ENCODE measurements at places on chromosomes 2 and 18.

DNA sequence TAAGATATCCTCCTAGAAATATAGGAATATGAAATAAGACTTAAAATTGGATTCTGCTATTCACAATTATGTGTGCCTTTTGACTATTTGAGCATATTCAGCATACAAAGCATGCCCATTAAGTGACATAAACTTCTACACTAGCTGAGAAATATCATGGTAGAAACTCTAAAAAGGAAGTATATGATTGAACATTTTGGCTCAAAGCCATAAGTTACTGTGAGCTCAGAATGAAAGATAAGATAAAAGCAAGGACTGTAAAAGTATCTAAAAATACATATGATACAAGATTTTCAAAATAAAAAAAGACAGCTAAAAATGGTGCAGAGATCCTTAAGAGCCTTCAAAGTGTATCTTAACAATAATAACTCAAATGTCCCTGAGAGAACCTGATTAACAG lies 340.5 kb upstream of the SLC39A10 start:
- no peak for DNase-seq

DNA sequence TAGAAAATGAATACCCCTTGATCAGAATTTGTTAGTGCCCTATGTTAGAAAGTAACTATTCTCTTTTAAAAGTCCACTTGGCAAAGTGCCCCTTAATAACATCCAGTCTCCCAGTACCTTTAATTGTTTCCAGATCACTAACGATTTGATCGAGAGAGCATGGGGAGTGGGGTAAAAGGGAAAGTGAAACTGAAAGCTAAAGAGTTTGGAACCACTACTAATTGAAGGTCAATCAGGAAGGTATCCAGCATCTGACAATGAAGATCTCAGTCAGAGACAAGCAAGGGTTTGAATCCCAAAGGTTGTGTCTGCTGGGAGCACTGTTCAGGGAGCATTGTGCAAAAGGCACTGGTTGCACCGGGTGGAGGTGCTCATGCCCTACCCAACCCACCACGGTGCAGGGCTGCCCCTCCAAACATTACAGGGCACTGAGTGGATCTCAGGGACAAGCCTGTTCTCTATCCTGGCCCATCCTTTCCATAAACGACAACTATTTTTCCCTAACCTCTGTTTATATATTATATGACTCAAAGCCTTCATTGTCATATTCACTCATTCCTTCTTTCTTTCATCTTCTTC lies 14.6 kb upstream of the RIT2 start:
- DNase-seq = no peak

GRCh38 chr2:190678444-190679162 lies 29.7 kb downstream of the NAB1 start:
- no peak for DNase-seq

- DNase-seq = no peak
These were observed 124.5 kb downstream of the MIB1 start for GRCh38 chr18:21865043-21865442.

GRCh38 chr2:106596844-106597243 lies 109.7 kb downstream of the CD8B2 start:
- DNase-seq = no peak

Data from HS-27A (cell line).